Mesothelial cell of epicardium (in vitro differentiated cells): ENCODE measurements at places on chromosomes 12 and 14. TPM values are rescaled to one million over a fixed set of nuclear protein-coding genes. Genes with fewer than 3 reads are reported as not detected.

- H3K4me1 ChIP-seq: peaks cover 8% of the 10 kb centered on the region
- no peaks in the 10 kb centered on the region for H3K27me3 ChIP-seq
- no peak overlapping the region for H3K27ac ChIP-seq
- no peak overlapping the region for H3K4me3 ChIP-seq
- H3K36me3 ChIP-seq: no peaks in the 10 kb centered on the region
Measured at GRCh38 chr12:27083861-27084394, 1.6 kb upstream of the C12orf71 start.

DNA sequence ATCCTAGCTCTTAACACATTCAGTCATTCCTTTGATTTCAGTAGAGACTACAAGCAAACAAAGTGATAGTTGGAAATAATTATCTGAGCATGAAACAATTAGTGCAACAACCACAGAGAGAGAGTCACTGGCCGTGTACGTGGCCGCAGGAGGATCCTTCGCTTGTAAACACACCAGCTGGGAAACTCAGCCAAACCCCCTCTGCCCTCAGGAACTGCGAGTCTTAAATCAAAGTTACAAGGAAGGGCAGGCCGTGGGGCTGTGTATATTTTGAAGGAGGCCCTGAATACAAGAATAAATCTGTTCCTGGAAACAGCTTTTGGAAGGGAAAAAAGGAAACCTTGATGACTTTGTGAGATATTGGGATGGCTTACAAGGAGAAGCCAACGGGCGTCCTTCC is 164.5 kb downstream of the ANO2 start:
- peaks cover 10% of the 10 kb centered on the region for H3K4me1 ChIP-seq
- H3K4me3 ChIP-seq: no peak overlapping the region
- peaks cover 6% of the 10 kb centered on the region for H3K27me3 ChIP-seq
- no peak for DNase-seq

DNA sequence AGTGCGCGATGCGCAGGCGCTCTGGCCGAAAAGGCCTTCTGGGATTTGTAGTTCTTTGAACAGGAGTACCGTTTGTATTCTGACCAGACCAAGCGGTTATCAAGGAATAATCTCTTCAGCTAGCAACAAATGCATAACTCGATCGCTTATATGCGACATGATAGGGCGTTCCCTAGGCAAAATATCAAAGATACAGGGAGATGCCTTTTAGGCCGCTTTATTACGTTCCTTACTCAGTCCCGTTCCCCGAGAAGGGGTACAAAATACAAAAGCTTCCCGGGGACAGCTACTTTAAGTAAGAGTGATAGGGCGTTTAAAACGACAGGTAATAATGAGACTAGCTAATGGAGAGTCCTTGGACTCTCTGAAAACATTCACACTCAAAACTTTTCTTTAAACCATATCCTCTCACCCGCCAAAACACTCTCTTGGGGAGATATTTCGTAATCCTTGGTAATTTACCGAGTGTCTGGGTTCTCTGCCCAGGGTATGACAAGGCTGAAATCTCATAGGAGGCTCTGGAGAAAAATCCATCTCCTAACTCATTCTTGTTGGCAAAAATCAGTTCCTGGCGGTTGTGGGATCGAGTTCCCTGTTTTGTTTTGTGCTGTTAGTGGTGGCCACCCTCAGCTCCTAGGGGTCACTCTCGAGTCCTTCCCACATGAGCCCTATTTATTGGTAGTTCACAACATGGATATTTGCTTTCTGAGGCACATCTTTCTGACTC is 412 bp upstream of the SNW1 start:
- H3K36me3 ChIP-seq: peaks cover 7% of the 10 kb centered on the region
- H3K4me3 ChIP-seq: peak overlapping the region; percentile 99
- peak overlapping the region; percentile 98 for H3K27ac ChIP-seq
- peaks cover 21% of the 10 kb centered on the region for H3K4me1 ChIP-seq
- no peaks in the 10 kb centered on the region for H3K27me3 ChIP-seq

PWP1 gene
- 29.8 to 35.4 TPM (median 32.7 TPM) in 3 replicates for total RNA-seq

GRCh38 chr14:45972416-45972815 is 679.2 kb downstream of the RPL10L start:
- no peaks in the 10 kb centered on the region for H3K27me3 ChIP-seq
- no peak for DNase-seq
- no peaks in the 10 kb centered on the region for H3K4me1 ChIP-seq
- H3K27ac ChIP-seq: no peak overlapping the region

IRAK3 gene
- total RNA-seq: 1.5 to 2.2 TPM (median 1.9 TPM) in 3 replicates

DNA sequence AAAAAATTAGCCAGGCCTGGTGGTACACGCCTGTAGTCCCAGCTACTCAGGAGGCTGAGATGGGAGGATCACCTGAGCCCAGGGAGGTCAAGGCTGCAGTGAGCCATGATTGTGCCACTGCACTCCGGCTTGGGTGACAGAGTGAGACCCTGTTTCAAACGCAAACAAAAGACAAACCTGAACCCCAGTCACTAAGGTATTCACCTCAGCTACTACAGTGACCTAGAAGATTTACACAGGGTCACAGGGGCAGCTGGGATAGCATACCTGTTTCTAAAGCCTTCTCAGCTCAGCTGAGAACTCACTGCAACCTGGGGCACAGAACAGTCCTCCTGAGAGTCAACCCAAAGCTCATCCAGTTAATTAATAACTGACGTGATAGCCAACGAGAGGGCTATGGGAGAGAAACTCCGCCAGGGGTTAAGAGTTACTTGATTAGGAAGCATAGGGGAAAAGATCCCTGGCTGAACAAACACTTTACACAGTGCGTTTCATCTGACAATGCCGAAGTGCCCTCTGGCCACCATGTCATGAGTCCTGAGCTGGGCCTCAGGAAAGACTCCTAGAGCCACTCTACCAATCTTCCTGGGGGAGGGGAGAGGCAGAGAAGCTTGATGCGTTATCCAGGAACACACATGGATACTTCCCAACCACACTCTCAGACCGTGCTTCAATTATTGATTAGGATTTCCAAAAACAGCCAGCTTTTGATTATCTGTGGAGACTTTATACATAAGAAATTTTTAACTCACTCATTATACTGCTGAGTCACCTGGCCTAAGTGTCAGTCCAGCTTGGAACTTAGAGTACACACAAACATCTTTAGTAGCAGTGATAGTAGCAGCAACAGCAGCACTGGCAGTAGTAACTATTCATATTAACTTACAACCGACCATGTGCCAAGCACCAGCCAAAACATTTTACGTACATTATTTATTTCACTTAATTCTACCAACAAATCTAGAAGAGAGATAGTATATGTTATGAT is 48.2 kb downstream of the FOXN3 start:
- H3K36me3 ChIP-seq: peaks cover 9% of the 10 kb centered on the region
- H3K4me3 ChIP-seq: no peak overlapping the region
- H3K27me3 ChIP-seq: no peaks in the 10 kb centered on the region
- H3K4me1 ChIP-seq: peaks cover 26% of the 10 kb centered on the region

DNA sequence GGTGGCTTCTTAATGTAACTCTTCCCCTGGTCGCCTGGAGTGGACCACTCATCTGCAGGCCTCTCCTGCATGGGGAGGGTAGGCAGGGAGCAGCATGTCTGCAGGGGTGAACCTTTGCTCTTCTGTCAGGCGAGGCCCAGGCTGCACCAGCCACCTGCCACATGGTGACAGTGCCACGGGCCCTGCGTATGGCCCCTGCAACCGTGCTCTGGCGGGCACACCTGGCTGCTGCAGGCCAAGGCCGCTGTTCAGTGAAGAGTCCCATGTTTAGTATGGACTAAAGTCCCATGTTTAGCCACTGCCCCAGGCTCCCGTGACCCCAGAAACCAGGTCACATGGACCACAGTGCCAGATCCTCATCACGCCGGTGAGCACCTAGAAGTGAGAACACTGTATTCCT is 187.0 kb downstream of the ADGRD1 start:
- no peaks in the 10 kb centered on the region for H3K4me1 ChIP-seq
- no peaks in the 10 kb centered on the region for H3K36me3 ChIP-seq
- DNase-seq: no peak
- H3K27ac ChIP-seq: no peak overlapping the region

DNA sequence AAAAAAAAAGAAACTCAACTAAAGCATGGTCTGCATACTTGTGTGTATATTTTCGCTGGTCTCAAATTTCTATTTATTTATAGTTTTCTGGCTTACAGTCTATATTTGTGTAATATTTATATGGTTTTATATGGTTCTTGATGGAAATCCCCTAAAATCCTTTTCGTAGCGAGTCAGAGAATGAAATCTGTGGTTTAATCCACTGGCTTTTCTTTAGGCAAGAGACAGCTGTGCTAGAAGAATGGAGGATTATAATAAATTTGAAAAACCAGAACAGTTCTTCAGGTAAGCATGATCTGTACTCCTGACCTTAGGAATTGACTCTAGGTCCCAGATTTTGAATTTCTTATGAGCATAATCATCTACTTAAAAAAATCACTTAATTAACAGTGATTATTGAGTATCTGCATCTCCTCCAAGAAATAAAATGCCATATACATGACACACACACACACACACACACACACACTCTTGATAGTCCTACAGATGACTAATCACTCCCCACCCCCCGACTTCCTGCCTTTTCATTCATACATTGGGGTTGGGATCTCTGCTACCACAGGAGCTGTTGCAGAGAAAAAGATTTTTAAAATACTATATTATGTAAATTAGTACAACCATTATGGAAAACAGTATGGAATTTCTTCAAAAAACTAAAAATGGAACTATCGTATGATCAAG is 113.4 kb downstream of the CRADD start:
- H3K36me3 ChIP-seq: peaks cover 3% of the 10 kb centered on the region
- no peaks in the 10 kb centered on the region for H3K27me3 ChIP-seq
- peaks cover 36% of the 10 kb centered on the region for H3K4me1 ChIP-seq

BCL11B gene
- 11.6 to 12.3 TPM (median 11.8 TPM) in 3 replicates for total RNA-seq

CRY1 gene
- total RNA-seq: 24.2 to 30.0 TPM (median 26.5 TPM) in 3 replicates

- DNase-seq: no peak
- no peaks in the 10 kb centered on the region for H3K4me1 ChIP-seq
- no peaks in the 10 kb centered on the region for H3K27me3 ChIP-seq
- no peaks in the 10 kb centered on the region for H3K36me3 ChIP-seq
Measured at GRCh38 chr12:84046859-84047258, 865.7 kb downstream of the SLC6A15 start.

- peaks cover 8% of the 10 kb centered on the region for H3K36me3 ChIP-seq
- no peak overlapping the region for H3K4me3 ChIP-seq
- no peak for DNase-seq
Measured at GRCh38 chr14:95174184-95174792, 17.0 kb upstream of the DICER1 start.

GRCh38 chr14:100065942-100066574 is 836 bp downstream of the EVL start:
- H3K4me1 ChIP-seq: peaks cover 15% of the 10 kb centered on the region
- DNase-seq: no peak
- H3K36me3 ChIP-seq: no peaks in the 10 kb centered on the region
- H3K27ac ChIP-seq: peak overlapping the region; percentile 44
- no peak overlapping the region for H3K4me3 ChIP-seq

MUCL1 gene
- total RNA-seq: not detected in 3 replicates

DNA sequence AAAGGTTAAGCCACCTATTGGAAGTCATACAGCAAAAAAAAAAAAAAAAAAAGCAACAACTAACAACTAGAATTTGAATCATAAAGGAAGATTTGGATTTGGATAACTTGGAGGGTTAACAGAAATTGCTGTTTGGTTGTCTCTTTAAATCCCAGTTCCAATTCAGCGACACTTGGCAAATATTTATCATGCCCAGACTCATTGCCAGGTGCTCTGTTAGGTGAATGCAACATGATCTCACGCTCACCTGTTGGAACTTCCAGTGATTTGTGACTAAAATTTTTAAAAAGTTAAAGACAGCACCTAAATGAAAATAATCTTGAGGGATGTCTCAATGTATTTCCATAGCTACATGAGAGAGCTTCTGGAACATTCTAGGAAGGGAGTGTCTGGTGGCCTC is 103.7 kb downstream of the TBX3 start:
- peaks cover 6% of the 10 kb centered on the region for H3K27me3 ChIP-seq
- no peaks in the 10 kb centered on the region for H3K36me3 ChIP-seq
- H3K27ac ChIP-seq: no peak overlapping the region

GRCh38 chr12:28693565-28694219 is 455.4 kb upstream of the FAR2 start:
- no peaks in the 10 kb centered on the region for H3K36me3 ChIP-seq
- H3K27ac ChIP-seq: no peak overlapping the region
- no peaks in the 10 kb centered on the region for H3K27me3 ChIP-seq

- peak overlapping the region; percentile 96 for H3K4me3 ChIP-seq
- peak overlapping the region; percentile 95 for H3K27ac ChIP-seq
- peaks cover 45% of the 10 kb centered on the region for H3K4me1 ChIP-seq
- DNase-seq: no peak
Measured at GRCh38 chr12:49057888-49058287, 2.7 kb downstream of the KMT2D start.

DNA sequence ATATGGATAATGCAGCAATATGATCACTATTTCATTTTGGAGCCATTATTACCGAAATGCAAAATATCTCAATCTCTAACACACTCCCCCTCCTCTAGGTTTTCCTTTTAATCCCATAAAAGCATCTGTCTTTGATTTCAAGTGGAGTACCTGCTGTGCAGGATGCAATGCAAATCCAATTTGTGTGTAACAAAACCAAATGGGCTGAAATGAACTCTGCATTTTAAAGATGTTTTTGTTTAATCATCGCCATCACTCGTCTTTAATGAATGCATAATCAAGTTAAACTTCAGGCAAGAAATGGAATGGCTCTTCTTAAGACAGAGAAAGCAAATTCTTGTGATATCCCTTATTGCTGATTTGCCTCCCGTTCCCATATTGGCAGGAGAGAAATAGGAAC is 114.3 kb downstream of the SLC15A5 start:
- no peaks in the 10 kb centered on the region for H3K36me3 ChIP-seq
- DNase-seq: no peak
- peaks cover 30% of the 10 kb centered on the region for H3K27me3 ChIP-seq
- no peak overlapping the region for H3K27ac ChIP-seq
- no peaks in the 10 kb centered on the region for H3K4me1 ChIP-seq

DNA sequence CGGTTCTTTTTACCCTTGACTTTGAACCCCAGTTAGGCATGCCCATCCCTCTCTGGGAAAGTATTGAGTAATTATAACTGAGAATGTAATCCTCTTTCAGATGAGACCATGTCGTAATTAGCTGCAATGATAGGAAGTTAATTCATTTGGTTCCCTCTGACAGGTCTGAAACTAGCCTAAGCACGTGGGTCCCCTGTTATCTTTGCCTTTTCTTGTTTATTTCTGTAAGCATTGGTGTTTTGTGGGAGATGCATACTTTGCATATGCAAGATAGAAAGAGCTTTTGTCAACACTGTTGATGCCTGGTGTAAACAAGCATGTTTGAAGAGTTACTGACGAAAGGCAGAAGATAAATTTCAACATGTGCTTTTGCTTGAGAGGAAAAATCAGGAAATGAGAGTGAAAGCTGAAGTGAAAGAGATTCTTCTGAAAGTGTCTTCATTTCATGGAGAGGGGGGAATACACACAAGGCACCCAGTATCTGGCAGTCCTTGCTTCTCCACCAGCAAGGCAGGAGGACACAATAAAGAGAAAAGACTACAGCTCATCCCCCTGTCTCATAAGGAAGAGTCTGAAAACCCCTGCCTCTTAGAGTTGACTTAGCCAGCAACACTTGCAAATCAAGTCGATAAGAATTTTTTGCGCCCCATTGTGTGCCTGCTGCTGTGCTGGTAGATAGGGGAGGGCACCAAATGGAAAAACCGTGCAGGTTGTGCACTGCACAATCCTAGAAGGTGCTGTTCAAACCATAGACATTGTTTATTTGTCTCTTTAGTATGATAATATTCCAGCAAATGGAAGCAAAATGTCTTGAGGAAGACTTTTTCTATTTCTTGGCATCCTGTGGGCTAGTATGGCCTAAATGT is 77.8 kb downstream of the SLC24A4 start:
- H3K27ac ChIP-seq: no peak overlapping the region
- DNase-seq: no peak
- H3K4me3 ChIP-seq: no peak overlapping the region
- peaks cover 2% of the 10 kb centered on the region for H3K4me1 ChIP-seq
- H3K36me3 ChIP-seq: no peaks in the 10 kb centered on the region
- peaks cover 24% of the 10 kb centered on the region for H3K27me3 ChIP-seq
